ENCODE measurements at places on chromosomes 4 and X.

DNA sequence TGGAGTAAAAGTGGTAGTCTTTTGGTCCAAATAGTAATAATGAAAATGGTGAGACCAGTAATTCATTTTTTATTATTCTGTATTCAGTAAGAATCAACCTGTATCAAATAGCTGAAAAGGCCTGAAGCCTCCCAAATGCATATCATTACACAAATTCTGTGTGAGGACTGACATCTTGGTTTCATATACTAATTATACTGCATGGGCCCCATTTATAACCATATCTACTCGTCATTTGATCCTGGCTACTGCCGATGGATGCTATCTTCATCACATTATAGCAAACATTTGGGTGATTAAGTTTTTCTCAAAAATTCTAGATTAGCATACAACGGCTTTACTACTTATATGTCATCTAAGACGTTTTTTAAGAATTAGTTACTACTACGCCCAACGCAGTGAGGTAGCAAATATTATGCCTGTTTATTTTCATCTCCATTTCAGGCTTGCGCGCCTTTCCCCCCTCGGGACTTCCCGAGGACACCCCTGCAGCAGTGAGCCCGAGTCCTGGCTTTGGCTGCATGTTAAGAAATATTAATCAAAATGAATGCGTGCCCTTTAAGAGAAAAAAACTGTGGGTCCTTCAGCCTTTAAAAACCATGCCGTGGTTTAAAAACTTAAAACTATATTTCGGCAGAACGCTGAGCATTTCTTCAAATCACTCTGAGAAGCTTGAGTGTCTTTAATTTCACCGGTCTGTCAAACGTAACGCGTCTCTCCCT lies 814 bp upstream of the MMAA start:
- DNase-seq = no peak

- DNase-seq = no peak
Measured at GRCh38 chr4:108560616-108561015, 59.8 kb upstream of the RPL34 start.

DNA sequence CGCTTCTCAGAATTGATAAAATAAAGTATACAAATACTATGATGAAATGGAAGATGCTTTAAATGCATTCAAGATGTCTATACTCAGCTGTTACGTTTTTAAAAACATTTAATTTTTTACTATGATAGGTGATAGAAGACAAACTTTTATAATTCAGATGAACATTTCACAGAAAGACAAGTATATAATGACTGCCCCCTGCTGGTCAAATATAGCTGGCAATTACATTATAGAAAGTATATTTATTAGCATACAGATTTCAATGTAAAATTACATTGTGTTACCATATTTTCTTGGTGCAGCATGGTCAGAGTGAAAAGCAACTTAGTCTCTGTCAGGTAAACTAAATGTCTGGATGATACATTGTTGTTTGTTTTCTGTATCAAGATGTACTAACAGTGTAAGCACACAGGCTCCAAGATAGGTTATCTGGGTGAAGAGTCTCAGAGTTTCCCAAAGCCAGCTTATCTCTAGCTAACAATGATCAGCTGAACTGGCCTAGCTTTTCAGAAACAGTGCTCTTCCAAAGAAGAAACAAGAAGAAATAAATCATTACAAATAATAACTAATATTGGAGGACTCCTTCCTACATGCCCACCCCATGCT lies 54.1 kb downstream of the SRPX start:
- no peak for DNase-seq

- no peak for DNase-seq
Measured at GRCh38 chr4:8643986-8644385, 51.4 kb downstream of the CPZ start.
